ENCODE measurements at places on chromosomes 11 and 22.
A peak's percentile ranks its signal among the peaks of the same experiment; 100 is the strongest.

DNA sequence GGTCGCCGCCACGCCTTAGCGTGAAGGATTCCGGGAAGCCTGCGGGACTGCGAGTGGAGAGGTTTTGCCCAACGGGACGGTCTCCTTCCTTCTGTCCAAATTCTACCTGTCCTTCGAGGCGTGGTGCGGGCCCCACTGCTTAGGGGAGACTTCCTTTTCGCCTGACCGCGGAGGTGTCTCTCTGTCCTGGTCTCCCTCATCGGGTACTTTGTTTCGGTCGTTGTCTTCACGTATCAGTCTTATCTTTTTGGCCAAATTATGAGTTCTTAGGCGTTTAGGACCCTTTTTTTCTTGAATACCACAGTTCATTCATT is 388 bp downstream of the HINFP start:
- DNase-seq = no peak

DNA sequence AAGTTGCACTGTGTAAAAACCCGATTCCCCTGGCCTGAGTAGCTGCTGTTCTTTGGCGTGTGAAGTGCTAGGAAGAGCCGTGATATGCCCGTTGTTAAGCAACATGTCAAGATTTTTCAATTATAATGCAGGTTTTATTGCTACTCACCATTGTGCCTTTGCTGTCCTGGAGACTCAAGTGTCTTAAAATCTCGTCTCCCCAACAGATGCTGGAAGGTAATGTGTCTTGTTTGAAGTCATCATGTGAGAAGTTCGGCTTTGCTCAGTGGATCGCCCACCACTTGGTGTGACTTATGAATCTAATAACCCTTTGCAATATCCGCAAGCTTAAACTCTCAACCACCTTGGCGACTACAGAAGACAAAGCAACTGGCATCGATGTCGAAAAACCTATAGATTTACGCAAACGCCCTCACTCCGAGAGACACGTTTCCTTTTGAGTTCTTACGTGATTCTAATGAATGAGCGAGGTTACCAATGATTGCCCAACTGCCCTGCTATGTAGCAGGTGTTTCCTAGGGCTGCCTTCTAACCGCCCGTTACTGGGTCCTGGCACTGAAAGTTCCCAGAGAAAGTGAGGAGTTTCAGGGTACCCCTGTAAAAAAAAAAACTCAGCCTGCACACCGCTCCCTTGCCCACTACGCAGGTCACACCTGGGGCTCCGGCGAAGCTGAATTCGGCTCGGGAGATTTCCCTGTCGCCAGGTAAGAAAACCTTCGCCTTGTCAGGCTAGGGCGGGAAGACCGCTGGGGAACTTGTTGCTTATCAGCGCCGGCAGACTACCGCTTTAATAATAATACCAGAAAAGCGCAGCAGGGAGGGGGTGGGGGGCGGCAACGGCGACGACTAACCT is 21.2 kb upstream of the BDNF start:
- DNase-seq = no peak

DNA sequence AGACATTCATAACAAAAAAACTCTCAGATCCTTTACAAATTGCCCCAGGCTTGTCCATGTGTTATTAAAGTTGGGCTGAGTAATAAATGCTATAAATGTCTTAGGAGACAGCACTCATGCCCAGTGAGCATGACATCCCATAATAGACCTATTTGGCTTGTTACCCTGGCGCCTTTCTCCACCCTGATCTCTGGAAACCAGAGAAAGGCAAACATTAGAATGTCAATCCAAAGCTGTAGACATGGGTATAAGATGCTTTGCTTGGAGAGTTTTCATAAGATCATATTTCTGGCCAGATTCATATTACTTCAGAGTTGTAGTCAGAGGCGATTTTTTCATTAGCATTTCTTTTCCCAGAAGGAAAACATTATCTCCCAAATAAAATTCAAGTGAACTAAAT is 161.3 kb upstream of the UBASH3B start:
- DNase-seq = no peak

DNA sequence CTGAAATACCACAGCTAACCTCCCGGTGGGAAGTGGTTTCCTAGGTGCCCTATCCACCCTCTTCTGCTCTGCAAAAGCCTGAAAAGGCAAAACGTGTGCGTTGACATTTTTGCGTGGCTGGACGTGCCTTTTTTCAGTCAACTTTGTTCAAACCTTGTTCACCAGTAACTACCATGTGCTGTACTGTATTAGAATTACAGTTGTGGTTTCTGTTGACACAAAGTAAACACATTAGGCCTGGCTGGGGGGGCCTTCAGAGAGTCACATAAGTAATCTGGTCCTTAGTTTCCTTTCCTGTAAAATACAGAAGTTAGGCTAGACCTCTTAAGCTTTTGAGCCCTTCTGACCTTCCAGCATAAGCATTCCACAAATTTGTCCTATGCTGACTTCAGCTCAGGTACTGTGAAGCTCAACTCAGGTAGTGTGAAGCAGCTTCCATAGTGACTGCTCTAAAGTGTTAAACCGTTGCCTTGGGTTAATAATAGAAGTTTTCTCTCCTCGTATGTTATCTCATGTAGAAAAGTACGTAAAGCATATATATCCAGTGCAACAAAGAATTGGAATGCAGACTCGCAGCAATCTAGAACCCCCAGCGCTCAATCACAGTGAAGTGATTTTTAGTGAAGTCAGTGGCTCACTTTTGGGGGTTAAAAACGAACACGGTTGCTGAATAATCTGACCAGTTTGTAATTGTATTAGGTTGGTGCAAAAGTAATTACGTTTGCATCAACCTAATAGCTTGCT is 1.8 kb downstream of the EWSR1 start:
- no peak for DNase-seq

DNA sequence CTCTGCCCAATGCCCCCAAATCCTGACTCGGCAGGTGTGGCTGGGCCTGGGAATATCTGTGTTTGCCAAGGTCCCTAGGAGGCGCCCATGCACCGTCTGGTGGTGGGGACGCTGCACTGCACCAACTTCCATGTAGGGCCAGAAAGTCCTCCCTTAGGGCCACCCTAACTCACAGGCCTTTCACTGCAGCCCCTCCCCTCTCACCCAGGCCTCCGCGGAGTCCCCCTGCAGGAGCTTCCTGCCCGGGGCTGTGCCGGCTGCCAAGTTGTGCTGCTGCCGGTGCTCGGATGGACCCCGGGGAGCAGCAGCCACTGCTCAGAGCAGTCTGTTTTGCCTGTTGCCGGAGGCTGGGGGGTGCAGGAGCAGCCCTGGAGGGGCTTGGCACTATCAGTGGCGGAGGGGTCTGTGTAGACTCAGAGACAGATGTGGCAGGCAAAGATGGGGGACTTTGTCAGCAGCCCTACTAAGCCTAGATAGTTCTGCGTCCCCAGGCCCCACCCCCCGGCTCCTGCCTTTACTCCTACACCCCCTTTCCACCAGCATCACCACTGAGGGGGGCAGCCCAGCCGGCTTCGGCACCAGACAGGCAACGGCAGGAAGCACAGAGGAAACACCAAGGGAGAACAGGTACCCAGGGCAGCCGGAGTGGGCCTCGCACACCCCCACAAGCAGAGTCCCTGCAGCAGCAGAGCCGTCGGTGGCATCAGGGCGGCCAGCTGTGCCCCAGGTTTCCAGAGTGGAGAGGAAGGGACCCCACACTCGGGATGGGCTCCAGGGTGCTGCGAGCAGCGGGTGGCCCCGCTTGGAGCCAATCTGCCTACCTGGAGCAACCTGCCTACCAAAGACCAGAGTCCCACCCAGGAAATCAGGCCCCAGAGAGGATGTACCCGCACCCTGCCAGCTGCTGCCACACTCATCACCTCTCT is 124.3 kb downstream of the TRIM29 start:
- no peak for DNase-seq

- no peak for DNase-seq
Measured at GRCh38 chr11:68617925-68618809, 66.2 kb upstream of the GAL start.

DNA sequence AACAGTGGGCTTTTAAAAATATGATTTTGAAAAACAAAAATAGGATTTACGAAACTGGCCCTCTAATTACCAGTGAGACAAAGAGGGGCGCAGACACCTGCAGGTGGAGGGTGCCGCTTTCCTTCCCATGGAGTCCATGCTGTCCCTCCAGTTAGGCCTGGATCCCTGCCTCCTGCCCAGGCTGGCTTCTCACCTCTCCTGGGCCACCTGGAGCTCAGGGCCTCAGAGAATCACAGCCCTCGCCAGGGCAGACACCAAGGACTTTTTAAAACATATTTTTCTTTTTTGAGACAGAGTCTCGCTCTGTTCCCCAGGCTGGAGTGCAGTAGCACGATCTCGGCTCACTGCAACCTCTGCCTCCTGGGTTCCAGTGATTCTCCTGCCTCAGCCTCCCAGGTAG is 1437.2 kb downstream of the TBC1D22A start:
- no peak for DNase-seq

GRCh38 chr11:68831124-68831523 is 10.6 kb downstream of the CPT1A start:
- no peak for DNase-seq

DNA sequence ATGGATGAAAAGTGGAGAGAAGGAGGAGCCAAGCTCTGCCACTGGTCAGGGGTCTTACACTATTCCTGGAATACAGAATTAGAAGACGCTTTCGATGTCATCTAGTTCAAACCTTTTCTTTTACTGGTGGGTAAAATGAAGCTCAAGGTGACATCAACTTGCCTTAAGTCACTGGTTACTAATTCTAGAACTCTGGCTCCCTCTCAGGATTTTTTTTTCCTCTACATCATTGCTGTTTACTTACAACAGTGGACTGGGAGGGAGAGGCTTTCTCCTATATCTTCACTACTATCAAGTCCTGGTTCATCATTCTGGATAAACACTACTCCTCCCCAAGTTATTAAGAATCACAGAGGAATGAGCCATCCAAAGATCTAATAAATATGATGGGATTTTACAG is 82.9 kb downstream of the ETS1 start:
- DNase-seq = no peak

DNA sequence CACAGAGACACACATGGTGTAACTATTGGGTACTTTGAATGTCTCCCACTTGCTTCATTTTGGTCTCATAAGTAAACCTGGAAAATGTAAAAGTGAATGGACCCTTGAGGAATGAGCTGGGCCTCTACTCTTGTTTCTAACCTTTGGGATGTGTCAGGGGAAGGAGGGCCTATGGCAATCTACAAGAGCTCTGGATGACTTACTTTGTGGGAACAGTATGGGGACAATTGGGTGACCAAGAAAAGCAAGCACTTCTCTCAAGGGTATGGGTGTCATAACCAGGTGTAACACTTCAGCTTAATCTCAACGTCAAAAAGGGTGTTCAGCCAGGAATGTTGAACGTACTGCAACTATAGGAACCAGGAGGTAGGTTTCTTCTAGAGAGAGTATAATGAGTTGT is 144.0 kb downstream of the OPCML start:
- no peak for DNase-seq

- DNase-seq = no peak
Measured at GRCh38 chr22:26259510-26259909, 90.2 kb downstream of the SEZ6L start.

- DNase-seq = no peak
Measured at GRCh38 chr22:27068121-27068520, 410.7 kb downstream of the MIAT start.

- no peak for DNase-seq
Measured at GRCh38 chr11:15206791-15207190, 92.1 kb downstream of the INSC start.

DNA sequence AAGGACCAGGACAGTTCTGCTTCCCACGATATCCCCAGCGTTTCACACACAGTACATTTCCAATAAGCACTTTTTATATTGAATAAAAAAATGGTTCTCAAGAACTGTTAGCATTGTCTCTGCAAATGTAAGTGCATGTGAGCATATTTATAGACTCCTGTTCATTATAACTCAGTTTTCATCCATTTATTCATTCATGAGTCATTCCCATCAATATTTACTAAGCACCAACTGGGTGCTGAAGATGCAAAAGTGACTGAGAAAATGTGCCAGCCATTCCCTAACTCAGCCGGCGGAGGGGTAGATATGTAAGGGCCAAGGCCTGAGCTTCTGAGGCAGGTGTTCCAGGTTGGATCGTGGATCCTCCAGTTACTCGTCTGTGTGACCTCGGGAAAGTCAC is 64.8 kb downstream of the CACNG2 start:
- no peak for DNase-seq

GRCh38 chr22:41447435-41448188 is 1.0 kb upstream of the TOB2 start:
- peak; percentile 55 for DNase-seq

GRCh38 chr22:44166498-44167276 is 14.0 kb upstream of the PARVG start:
- DNase-seq = no peak

DNA sequence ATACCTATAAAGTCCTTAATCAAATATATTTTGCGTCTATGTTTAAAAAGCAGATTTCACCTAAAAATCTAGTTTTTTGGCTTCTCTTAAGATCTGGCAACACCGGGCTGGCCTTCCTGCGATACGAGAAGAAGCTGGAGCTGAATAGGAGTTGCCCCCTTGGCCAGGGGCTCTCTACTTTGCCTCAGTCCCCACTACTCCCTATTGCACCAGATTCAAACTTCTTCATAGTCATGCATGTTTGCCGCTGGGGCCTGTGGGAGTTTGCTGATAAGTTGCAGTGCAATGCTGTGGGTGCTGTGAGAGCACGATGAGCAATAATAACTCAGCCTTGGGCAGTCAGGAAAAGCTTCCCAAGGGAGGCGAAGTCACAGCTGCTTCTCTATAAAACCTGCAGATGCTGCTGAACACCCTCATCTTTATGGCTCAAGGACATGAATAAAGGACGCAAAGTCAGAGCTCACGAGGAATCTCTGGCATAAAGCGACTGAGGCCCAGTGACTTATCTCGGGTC is 15.2 kb upstream of the EIF3D start:
- no peak for DNase-seq

GRCh38 chr11:98564881-98565280 is 455.9 kb upstream of the CNTN5 start:
- DNase-seq = no peak

DNA sequence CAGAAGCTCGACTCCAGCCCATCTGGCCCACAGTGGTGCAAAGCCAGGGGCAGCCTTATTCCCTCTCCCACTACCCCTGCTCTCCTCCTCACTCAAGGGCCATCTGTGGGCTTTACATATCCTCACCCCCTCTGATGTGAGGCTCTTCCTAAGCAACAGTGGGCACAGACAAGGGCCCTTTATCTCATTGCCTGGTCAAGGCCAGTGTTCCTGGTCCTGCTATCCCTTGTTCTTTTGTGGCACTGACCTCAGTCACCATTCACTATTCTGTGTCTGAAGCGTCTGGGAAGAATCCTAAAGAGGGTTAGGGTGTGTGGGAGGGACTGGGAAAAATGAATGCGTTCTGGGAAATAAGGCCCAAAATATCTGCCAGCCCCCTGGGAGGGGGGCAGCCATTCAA is 7.3 kb downstream of the DNAL4 start:
- no peak for DNase-seq

- no peak for DNase-seq
Measured at GRCh38 chr22:22939588-22940368, 52.2 kb downstream of the IGLL5 start.
